ENCODE measurements at places on chromosomes 7 and 10.

GRCh38 chr10:132061030-132061429 is 4.7 kb upstream of the JAKMIP3 start:
- DNase-seq: no peak

- no peak for DNase-seq
Observed at GRCh38 chr10:31129880-31130405, 98.3 kb upstream of the ZNF438 start.

DNA sequence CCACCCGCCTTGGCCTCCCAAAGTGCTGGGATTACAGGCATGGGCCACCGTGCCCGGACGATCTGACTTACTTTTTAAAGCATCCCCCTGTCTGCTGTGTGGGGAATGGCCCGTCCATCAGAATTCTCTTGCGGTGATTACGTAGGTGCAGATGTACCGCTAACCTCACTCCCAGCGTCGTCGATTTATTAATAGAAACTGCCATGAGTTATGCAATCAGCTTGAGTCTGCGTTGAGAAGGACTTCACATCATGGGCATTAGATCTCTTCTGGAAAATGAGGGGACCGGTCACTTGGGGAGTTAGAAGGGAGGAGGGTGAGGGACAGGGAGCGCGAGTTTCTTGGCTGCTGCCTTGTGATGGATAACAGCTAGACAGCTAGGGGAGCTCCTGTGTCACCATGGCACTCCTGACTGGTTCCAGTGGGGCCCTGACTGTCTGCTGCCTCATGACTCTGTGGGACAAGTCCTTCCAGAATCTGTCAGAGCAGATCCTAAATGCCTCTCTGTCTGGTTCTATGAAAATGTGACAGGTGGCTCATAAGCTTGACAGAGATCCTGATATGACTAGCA is 35.2 kb downstream of the POR start:
- DNase-seq: no peak

- no peak for DNase-seq
Observed at GRCh38 chr7:41367967-41368882, 334.7 kb downstream of the INHBA start.

DNA sequence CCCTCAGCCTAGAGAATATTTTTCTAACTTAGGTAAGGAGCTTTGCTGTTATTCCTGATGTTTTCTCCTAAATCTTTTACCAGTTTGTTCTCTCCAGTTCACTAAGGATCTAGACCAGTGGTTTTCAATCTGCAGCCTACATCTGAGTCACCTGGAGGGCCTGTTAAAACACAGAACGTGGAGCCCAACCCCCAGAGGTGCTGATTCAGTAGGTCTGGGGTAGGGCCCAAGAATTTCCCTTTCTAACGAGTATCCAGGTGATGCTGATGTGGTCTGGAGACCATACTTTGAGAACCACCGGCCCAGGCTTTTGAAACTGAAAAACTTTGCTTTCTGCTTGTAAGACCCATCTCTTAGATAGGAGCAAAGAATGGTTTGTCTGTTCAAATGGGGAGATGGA is 51.2 kb upstream of the KMT2E start:
- no peak for DNase-seq

DNA sequence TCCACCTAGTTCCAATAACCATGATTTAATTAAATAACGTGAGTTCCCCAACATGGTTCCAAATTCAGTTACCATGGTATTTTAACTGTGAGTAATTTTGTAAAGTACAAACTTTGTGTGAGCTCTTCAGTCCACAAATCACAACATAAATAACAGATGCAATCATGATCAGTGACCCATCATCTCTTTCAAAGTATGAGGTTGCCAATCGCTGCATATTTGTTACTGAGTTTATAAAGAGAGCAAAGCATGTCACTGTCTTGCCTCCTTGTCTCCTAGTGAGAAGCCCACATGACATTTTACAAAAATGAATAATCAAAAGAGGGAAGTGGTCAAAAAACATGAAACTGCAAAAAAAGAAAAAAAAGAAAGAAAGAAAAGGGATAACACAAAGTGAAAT is 69.1 kb upstream of the PDSS1 start:
- DNase-seq: no peak

- no peak for DNase-seq
Observed at GRCh38 chr10:124738441-124738840, 5.7 kb downstream of the FAM53B start.

GRCh38 chr10:13110908-13111307 is 10.9 kb downstream of the OPTN start:
- DNase-seq: no peak

- peak; percentile 72 for DNase-seq
Observed at GRCh38 chr10:62038609-62039190, 137.2 kb downstream of the ARID5B start.

- DNase-seq: no peak
Observed at GRCh38 chr10:63027531-63027930, 105.6 kb upstream of the NRBF2 start.

DNA sequence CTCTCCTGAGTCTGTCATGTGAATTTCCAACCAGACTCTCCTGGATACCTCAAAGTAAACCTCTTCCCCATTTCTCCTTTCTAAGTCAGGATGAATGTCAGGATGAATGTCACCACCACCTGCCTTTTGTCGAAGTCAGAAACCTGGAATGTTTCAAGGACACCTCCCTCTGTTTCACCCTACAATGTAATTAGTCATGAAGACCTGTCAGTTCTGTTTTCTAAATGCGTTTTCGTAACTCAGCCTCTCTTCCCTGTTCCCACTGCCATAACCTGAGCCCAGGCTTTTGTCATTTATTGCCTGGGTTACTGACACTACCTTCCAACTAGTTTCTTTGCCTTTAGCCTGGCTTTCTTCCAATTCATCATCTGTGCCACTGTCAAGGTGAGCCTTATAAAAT is 5.5 kb upstream of the STN1 start:
- DNase-seq: no peak

DNA sequence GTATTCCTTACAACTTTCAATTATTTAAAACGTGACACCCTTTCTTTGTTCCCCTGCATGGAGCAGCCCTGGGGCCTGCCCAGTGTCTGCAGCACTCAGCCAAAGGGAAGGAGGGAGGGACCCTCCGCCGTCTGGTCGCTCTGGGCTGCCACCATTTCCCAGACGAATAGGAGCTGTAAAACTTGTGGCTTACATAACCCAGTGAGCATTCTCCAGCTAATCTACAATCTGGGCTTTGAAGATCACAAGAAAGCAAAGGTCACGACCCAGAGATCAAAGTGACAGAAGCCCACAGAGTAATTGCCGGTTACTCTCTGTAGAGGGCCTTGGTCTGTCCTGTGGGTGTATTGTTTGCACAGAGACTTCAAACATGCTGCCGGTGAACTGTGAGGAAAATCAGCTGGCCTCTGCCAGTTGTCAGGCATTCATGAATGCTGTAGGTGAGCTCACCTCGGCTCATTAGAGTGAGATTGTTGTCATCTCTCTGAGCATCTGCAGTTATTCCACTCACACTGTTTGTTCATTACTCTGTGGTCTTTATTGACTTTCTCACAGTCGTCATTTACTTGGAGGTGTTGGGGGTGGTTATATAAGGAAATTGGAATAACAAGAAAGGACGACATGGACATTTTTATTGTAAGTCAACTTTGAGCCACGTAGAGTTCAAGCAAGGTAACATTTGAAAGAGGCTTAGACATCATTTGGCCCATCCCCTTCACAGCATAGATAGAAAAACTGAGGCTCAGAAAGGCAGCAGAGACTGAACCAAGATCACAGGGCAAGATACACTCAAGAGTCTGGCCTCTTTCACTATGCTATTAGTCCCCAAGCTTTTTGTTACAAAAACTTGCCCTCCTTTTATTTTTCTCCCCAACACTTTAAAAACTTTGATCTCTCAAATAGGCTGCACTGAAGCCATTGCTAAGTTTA is 619.8 kb downstream of the LRMDA start:
- DNase-seq: no peak

GRCh38 chr10:67664942-67665341 is 31.1 kb downstream of the CTNNA3 start:
- DNase-seq: no peak

- no peak for DNase-seq
Observed at GRCh38 chr7:98232263-98232585, 19.8 kb downstream of the TECPR1 start.

GRCh38 chr7:50246551-50246950 is 58.0 kb upstream of the IKZF1 start:
- DNase-seq: no peak

GRCh38 chr10:15824498-15824897 is 35.8 kb downstream of the MINDY3 start:
- no peak for DNase-seq

DNA sequence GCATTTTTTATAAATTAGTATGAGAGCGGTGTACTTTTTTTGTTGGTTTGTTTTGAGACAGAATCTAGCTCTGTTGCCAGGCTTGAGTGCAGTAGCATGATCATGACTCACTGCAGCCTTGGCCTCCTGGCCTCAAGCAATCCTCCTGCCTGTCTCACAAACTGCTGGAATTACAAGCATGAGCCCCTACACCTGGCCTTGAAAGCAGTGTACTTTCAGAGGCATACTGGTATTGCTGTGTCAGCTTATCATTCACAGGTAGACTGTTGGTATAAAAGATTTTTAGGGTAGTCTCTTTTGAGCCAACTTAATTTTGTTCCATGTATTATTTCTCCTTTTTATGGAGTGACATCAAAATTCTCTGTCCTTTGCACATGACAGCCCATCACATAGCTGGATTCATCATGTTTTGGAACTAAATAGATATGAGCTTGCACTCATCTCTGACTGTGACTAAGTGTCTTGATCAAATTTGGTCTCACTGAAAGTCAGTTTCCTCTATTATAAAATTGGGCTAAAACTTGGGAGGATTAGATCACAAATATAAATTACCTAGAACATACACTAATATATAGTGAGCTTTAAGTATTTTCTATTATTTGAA is 12.4 kb downstream of the GNAT3 start:
- DNase-seq: peak; percentile 64

DNA sequence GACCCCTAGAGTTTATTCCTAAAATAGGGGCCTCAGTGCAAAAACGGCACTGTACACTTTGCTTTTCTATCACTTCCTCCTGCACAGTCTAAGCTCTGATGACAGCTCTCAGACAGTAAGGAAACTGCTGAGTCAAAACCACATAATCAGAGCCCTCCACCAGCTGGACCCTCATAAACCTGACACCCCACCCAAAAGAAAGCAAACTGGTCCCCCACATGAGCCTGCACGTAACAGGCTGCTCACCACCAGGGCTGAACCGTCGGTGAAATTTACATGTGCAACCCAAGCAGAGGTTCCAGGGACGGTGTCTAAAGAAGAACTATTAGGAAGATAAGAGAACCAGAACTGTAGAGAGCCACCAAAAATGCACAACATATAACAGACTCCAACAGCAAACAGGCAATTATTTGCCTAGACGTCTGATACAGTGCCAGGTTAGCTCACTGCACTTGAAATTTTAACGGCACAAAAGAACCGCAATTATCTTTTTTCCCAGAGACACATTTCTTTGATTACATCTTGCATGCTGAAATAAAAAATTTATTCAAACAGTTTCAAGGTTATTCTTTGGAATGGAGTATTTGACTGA is 19.6 kb downstream of the SGMS1 start:
- no peak for DNase-seq

- no peak for DNase-seq
Observed at GRCh38 chr10:9291081-9291480, 1236.6 kb downstream of the GATA3 start.

DNA sequence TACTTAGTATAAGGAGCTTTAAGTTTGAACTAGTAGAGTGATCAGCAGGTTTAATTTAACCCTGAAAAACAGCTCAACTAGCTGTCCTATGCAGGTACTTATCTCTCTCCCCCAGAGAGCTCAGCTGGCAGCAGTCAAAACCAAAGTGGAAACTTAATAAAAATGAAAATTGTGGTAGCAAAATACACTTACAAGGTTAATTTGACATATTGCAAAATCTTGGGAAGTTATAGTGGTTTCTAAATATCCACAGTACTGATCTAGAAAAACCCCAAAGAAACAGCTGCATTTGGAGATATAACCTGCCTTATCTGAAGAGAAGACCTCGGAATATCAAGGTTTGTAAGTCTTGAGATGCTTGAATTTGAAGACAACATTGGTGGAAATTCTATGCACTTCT is 269.2 kb downstream of the RNLS start:
- no peak for DNase-seq

DNA sequence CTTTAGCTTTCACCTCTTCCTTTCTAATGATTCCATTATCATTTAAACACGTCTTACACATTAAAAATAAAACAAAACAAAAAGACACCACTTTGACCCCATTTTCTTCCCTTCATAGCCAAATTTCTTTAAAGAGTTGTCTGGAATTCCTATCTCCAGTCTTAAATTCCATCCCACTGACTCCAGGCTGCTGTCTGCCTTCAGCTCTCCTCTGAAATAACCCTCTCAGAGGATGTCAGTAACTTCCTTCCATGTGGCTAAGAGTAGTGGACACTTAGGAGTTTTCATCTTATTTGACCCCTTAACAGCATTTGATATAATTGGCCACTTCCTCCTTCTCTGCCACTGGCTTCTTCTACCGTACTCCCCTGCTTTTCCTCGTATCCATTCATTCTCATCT is 69.6 kb upstream of the MKX start:
- no peak for DNase-seq

DNA sequence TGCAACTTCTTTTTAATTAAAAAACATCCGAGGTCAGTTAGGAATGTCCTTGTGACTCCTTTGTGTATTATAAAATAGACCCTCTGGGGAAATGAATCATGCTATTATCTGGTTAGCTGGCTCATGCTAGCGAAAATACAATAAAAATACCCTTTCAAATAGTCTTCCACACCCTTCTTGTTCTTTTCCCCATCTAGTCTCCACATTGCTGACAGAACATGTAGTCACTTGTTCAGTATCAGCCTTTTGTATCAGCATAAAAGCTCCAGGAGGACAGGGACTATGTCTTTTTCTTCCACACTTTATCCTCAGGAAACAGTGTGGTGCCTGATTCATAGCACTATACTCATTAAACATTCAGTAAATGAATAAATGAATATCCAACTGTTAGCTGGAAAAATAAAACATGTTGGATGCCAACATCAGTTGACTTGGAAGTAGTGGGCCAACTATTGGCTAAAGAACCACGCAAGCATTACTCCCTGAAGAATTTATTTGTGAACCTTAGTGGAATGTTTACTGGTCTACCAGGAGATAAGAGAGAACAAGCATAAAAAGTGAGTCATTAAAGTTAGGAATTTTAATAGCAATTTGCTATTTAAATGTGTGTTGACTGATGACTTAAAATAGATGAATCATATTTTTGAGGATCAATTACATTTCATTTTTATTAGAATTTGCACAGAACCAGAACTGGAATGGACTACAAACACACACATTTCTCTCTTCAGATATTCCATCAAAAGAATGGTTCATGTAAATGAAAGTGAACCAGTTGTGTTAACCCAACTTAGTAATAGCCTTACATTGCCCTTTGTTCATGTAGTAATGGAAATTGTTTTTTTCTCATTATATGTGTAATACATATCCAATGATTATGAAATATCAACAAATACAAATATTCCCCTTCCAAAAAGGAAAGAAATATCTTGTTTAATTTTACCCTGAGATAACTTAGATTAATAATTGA is 129.6 kb downstream of the DKK1 start:
- DNase-seq: peak; percentile 61

GRCh38 chr10:118584181-118584954 is 11.1 kb downstream of the PRLHR start:
- no peak for DNase-seq

- no peak for DNase-seq
Observed at GRCh38 chr10:112750427-112751167, 199.4 kb upstream of the TCF7L2 start.

GRCh38 chr10:67036808-67037207 is 111.0 kb downstream of the LRRTM3 start:
- no peak for DNase-seq

GRCh38 chr7:106992511-106992910 is 52.0 kb upstream of the PRKAR2B start:
- no peak for DNase-seq

- no peak for DNase-seq
Observed at GRCh38 chr10:84214612-84215235, 10.6 kb downstream of the LRIT2 start.
